NCI-H1105 (cell line): ENCODE measurements at places on chromosomes 3 and 15.

- DNase-seq = no peak
Measured at GRCh38 chr3:32816439-32817256, 1.1 kb upstream of the TRIM71 start.

GRCh38 chr3:14946236-14946635 lies 1.1 kb upstream of the NR2C2 start:
- DNase-seq = no peak

- DNase-seq = no peak
Measured at GRCh38 chr15:69881766-69882165, 216.0 kb downstream of the TLE3 start.

GRCh38 chr3:110738531-110738930 lies 333.1 kb upstream of the NECTIN3 start:
- DNase-seq = no peak

DNA sequence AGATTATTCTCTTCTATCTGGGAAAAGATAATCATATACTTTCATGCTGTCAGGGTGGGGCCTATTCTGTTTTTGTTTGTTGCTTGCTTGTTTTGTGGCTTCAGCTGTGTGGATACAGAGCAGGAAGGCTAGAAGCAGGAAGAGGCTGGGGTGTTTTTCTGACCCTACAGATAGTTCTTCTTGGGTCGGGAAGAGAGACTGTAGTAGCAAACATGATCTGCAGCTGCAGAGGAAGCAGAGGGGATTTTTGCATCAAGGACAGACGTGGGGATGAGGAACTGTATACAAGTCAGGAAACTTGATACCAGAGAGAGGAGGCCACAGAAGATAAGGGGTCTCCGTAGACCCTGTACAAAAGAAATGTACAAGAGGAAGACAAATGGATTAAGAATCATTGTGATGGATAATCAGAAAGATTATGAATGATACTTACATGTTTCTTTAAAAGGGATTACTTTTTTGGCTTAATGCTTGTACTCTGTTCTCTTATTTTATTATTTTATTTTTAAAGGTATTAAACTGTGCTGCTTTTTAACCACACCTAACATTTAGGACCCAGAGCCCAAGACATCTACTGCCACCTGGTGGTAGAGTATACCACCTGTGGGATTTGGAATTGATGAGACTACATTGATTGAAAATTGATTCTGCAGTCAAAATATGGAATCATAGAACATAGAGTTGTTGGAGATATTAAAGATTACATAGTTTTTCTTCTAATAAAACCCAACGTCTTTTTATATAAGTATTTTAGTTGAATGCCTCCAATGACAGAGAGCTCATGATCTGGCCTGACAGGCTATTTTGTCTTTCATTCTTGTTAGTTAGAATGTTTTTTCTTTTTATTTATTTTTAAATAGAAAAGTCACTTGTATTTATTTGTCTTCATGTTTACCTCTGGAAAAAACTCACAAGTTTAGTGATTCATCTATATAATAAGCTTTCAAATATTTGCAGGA lies 87.3 kb upstream of the ROPN1 start:
- DNase-seq = peak; percentile 38

GRCh38 chr3:27357665-27358258 lies 11.4 kb downstream of the NEK10 start:
- DNase-seq = peak; percentile 16

DNA sequence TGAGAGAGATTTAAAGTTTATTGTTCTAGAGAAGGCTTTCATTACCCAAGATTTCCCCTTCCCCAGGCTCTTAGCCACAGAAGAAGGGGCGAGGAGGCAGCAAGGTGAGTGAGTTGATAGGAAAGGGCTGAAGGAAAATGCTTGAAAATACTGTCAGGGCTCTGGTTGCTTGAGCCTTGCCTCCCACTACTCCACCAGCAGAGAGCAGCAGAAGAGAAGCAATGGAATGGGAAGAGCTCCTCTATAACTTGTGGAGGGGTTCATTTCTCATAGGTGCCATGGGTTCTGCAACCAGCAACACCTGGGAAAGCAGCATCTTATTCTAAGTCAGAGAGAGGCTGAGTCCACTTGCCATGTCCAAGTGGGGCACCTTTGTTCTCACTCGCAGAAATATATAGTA lies 184.0 kb upstream of the CNTN6 start:
- no peak for DNase-seq

DNA sequence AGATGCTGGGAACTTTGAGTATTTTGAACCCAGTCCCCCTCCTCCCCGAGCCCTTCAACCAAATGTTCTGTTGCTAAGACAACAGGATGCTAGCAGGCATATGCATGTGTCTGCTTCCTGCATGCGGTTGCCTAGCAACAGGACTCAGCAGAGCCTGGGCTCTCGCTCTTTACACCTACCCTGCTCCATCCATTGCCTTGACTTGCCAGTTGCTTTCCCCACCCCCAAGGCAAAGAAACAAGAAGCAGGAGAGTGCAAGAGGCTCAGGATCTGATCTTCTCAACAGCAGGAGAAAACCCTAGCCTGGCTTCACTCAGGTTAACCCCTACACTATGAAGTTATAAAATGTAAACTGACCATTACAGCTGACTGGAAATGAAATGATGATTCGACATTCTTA lies 393.0 kb downstream of the IGSF11 start:
- DNase-seq = peak; percentile 98

- DNase-seq = no peak
Measured at GRCh38 chr3:36455406-36455805, 75.1 kb downstream of the STAC start.

GRCh38 chr3:37114251-37115145 lies 59.9 kb downstream of the LRRFIP2 start:
- DNase-seq = no peak

DNA sequence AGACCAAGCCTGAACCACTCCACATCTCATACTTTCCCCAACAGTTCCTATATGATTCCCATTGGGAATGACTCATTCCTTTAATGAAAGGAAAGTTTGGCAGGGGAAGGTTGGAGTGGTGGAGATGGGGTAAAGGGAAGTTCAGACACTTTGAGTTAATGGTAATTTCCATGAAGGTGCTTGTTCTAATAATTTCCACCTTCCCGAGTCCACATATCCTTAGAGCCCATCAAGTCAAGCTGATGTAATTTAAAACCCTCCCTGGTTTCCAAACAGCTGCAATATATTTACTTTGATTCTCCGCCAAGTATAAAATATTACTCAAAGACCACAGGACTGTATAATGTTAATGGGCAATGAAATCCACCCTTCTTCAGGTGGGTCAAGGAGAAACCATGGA lies 95.0 kb upstream of the GALNT15 start:
- peak; percentile 19 for DNase-seq

GRCh38 chr15:68385240-68385561 lies 46.8 kb downstream of the ITGA11 start:
- no peak for DNase-seq

GRCh38 chr15:88498996-88499395 lies 31.5 kb downstream of the MRPS11 start:
- no peak for DNase-seq

- no peak for DNase-seq
Measured at GRCh38 chr3:47852604-47853602, 50.0 kb downstream of the DHX30 start.

DNA sequence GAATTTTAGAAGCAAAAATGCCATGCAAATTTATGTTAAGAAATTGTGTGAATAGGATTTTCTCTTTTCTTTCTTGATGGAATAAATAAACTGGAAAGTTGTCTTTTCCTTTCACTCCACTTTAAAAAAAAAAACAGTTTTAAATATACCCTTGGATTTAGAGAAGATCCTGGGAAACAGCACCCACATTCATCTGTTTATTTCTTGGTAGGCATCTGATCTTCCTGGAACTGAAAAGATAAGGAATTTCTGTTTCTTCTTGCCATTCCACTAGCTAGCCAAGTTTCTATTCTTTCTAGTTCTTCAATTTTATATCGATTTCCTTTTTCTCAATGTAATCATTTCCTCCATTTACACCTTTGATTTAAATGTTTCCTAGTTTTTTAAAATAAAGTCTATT lies 420.8 kb downstream of the NAALADL2 start:
- no peak for DNase-seq

DNA sequence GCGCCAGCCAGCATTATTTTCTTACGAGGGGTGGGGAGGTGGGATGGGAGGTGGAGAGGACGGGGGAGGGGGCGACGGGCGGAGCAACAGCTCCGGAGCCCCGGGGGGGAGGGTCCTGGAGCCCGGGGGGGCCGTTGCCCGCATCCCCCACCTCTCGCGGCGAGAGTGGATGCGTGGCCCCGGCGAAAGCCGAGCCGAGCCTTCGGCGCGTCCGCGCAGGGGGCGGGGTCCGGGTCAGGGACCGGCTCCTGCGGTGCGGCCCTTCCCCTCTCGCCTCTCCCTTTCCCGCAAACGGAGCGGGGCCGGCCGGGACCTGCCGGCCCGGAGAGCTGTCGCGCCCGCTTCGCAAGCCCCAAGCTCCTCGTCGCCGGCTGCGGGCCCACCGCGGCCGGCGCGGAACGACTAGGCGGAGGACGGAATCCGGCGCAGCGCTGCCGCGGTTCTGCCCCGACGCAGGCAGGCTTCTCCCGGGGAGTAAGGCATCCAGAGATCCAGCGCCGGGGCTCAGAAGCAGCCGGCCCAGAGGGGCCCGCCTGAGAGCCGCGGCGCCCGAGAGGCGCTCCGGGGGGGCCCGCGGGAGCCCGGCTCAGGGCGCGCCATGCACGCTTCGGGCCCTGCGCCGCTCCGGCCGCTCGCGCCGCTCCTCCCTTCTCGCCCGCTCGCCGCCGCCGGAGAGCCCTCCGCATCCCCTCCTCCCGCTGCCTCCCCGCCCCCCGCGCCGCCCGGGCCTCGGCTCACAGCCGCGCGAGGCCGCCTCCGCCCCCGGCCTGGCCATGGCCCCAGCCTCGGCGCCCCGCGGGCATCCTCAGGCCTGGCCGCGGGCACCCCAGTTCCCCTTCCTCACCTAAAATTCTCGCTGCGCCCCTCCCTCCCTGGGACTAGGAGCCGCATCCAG lies 459 bp upstream of the ADCY5 start:
- DNase-seq = no peak

GRCh38 chr3:175956964-175957363 lies 1097.8 kb downstream of the NAALADL2 start:
- no peak for DNase-seq

DNA sequence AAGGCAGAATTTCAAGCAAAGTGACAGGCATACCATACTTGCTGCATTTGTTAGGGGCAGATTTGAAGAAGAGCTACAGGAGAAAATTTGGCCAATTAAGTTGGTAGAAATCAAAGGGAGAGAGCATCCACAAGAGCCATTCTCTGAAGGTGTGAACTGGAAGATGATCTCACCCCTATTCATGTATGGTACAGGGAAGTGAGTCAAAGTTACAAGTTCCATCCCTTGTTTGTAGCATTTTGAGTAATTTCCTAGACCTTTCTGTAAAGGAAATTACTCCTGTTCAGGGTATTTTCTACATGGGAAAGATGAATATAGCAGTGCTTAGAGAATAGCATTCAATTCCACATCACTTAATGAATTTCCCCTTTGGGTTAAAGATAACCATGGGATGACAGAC lies 28.4 kb downstream of the TTC14 start:
- DNase-seq = no peak

GRCh38 chr3:113741086-113741485 lies 5.0 kb downstream of the NAA50 start:
- no peak for DNase-seq
